Hepatocyte (in vitro differentiated cells): ENCODE measurements at places on chromosomes 2 and 18. TPM values are rescaled to one million over a fixed set of nuclear protein-coding genes. Genes with fewer than 3 reads are reported as not detected.
A peak's percentile ranks its signal among the peaks of the same experiment; 100 is the strongest.

NPAS2 gene
- 7.7 and 8.3 TPM in 2 replicates for total RNA-seq

FHOD3 gene
- total RNA-seq: 2.6 and 2.7 TPM in 2 replicates

DES gene
- 103 and 114 TPM in 2 replicates for total RNA-seq

NOSTRIN gene
- 10.7 and 19.1 TPM in 2 replicates for total RNA-seq

GCG gene
- 19.8 and 21.1 TPM in 2 replicates for total RNA-seq

PTPRN gene
- total RNA-seq: 3.5 and 4.6 TPM in 2 replicates

ZSWIM2 gene
- 0.07 TPM in 1 of 2 replicates, not detected in the other for total RNA-seq

DNA sequence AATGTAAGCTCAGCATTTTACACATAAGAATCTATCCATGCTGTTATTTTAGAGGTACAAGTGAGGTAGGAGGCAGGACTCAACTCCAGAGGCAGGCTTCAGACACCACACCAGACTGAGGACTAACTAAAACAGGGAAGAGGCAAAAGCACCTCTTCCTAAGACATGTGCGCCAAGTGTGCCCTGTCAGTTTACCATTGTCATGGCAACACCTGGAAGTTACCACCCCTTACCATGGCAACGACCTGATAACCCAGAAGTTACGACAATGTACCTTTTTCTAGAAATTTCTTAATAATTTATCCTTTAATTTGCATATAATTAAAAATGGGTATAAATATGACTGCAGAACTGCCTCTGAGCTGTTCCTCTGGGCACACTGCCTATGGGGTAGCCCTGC, 160.1 kb downstream of the FAM124B start:
- no peaks in the 10 kb centered on the region for H3K36me3 ChIP-seq
- H3K4me1 ChIP-seq: peaks cover 10% of the 10 kb centered on the region
- DNase-seq: no peak
- no peaks in the 10 kb centered on the region for H3K27me3 ChIP-seq
- no peak overlapping the region for H3K4me3 ChIP-seq
- H3K27ac ChIP-seq: peak overlapping the region; percentile 4

DNA sequence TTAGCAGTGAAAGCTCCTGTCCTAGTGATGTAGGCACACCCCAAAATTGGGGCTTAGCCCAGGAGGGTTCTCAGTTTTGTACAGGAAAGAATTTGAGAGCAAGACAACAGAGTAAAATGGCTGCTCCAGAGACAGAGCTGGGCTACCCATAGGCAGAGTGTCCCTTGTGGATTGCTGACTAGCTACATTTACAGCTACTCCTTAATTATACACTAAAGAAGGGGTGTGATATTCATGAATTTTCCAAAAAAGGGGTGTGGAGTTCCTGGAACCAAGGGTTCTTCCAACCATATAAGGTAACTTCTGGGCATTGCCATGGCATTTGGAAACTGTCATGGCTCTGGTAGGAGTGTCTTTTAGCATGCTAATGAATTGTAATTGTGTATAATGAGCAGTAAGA, 52.8 kb downstream of the MOGAT1 start:
- H3K36me3 ChIP-seq: no peaks in the 10 kb centered on the region
- H3K4me3 ChIP-seq: no peak overlapping the region
- DNase-seq: no peak
- no peaks in the 10 kb centered on the region for H3K4me1 ChIP-seq

DNA sequence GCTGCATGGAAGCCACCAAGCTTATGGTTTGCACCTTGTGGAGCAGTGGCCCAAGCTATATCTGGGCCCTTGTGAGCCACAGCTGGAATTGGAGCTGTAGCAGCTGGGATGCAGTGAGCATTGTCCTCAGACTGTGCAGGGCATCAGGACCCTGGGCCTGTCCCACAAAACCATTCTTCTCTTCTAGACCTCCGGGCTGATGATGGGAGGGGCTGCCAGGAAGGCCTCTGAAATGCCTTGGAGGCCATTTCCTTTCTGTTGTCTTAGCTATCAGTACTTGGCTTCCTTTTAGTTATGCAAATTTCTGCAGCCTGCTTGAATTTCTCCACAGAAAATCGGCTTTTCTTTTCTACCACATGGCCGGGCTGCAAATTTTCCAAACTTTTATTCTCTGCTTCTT, 46.4 kb upstream of the CSRNP3 start:
- no peaks in the 10 kb centered on the region for H3K27me3 ChIP-seq
- DNase-seq: no peak
- H3K27ac ChIP-seq: no peak overlapping the region
- no peaks in the 10 kb centered on the region for H3K4me1 ChIP-seq
- H3K4me3 ChIP-seq: no peak overlapping the region

DNA sequence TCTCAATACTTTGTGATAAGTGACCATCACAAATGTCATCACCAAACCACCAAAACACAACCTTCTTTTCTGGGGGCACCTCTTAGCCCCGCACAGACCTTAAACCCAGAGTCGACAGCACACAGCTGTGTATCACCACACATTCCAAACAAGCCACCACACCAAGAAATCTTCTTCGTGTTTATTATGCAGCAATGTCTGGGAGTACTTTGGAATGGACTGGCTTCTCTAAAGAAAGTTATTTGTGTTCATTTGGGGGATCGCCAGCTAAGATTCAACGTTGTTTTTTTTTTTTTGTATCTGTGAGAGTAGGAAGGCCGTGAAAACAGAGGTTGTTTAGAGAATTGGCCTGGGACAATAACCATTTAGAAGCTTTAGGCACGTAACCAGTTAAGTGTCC, 1.1 kb upstream of the MTA3 start:
- no peaks in the 10 kb centered on the region for H3K27me3 ChIP-seq
- no peak overlapping the region for H3K4me3 ChIP-seq
- peaks cover 16% of the 10 kb centered on the region for H3K4me1 ChIP-seq
- no peaks in the 10 kb centered on the region for H3K36me3 ChIP-seq
- peak; percentile 44 for DNase-seq

DNA sequence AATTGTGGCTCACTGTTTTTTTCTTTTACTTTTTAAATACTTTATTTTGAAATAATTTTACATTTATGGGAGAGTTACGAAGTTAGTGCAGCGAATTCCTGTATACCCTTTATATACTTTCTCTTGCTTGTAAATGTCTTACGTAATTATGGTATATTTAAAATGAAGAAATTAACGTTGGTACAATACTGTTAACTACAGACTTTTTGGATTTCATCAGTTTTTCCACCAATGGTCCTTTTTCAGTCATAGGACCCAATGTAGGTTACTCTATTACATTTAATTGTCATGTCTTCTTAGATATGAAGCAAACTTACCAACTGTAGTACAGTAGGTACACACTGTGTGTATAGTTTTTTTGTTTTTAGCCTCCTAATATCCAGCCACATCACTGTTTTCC, 76.3 kb downstream of the BOLA3 start:
- no peaks in the 10 kb centered on the region for H3K4me1 ChIP-seq
- no peak overlapping the region for H3K4me3 ChIP-seq
- no peak for DNase-seq
- no peak overlapping the region for H3K27ac ChIP-seq

GRCh38 chr18:23982155-23983079, 32.1 kb upstream of the TTC39C start:
- no peak overlapping the region for H3K4me3 ChIP-seq
- peaks cover 19% of the 10 kb centered on the region for H3K4me1 ChIP-seq
- peak; percentile 64 for DNase-seq
- H3K27me3 ChIP-seq: no peaks in the 10 kb centered on the region
- H3K27ac ChIP-seq: peak overlapping the region; percentile 60
- no peaks in the 10 kb centered on the region for H3K36me3 ChIP-seq

- H3K27me3 ChIP-seq: no peaks in the 10 kb centered on the region
- no peak for DNase-seq
- H3K27ac ChIP-seq: no peak overlapping the region
- no peak overlapping the region for H3K4me3 ChIP-seq
Measured at GRCh38 chr2:29193111-29193510, 77.9 kb downstream of the CLIP4 start.

DNA sequence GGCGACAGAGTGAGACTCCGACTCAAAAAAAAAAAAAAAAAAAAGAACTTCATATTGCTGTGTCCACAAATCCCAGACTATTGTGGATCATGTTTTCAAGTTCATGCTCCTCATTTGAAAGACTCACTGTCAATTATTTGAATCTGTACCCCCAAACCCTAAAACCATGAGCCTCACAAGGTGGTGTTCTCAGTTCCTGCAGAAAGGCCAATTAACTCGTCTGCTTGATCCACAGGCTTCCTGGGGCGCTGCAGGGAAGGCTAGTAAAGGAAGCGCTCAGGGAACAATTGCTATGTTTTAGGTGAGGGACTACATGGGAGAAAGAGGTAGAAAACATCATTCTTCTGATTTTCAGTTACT, 396.8 kb upstream of the NETO1 start:
- no peaks in the 10 kb centered on the region for H3K36me3 ChIP-seq
- no peaks in the 10 kb centered on the region for H3K27me3 ChIP-seq
- no peak overlapping the region for H3K4me3 ChIP-seq
- H3K27ac ChIP-seq: no peak overlapping the region
- H3K4me1 ChIP-seq: no peaks in the 10 kb centered on the region
